ENCODE measurements at places on chromosomes 6 and 20.

DNA sequence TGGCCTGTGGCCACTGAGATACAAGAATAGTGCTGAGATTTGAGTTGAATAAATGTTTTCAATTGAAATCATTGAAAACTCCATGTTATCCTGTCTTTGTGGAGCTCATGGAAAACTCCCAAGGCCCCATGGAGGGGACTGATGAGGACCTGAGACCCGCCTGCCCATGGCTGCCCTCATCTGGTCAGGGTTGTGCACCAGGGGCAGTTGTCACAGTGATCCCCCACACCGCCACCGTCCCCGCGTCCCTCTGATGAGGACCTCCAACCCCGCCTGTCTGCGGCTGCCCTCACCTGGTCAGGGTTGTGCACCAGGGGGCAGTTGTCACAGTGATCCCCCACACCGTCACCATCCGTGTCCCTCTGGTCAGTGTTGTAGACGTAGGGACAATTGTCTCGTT, 27.8 kb downstream of the THBS2 start:
- DNase-seq, result no peak

GRCh38 chr6:111990214-111990613, 63.7 kb upstream of the CCN6 start:
- DNase-seq, result no peak

- no peak for DNase-seq
Observed at GRCh38 chr20:24665741-24666191, 196.3 kb downstream of the SYNDIG1 start.

DNA sequence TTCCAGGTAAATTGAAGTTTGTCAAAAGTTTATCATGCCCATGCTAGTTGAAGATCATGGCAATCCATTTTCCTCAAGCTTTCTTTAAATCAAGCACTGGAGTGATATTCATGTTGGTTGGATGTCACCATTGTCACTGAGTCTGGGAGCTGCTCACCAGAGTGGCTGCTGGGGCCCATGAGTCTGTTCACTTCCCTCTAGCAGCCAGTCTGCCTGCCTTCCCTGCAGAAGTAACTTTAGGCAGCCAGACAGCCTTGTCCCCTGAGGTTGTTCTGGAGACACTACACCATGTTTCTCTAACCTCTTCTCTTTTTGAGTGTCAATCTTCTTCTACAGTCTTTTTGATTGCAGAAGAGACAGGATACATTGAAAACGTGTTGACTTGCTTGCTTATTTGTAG, 5.5 kb downstream of the SIRT5 start:
- no peak for DNase-seq

- no peak for DNase-seq
Observed at GRCh38 chr20:14700639-14700960, 363.2 kb upstream of the FLRT3 start.

DNA sequence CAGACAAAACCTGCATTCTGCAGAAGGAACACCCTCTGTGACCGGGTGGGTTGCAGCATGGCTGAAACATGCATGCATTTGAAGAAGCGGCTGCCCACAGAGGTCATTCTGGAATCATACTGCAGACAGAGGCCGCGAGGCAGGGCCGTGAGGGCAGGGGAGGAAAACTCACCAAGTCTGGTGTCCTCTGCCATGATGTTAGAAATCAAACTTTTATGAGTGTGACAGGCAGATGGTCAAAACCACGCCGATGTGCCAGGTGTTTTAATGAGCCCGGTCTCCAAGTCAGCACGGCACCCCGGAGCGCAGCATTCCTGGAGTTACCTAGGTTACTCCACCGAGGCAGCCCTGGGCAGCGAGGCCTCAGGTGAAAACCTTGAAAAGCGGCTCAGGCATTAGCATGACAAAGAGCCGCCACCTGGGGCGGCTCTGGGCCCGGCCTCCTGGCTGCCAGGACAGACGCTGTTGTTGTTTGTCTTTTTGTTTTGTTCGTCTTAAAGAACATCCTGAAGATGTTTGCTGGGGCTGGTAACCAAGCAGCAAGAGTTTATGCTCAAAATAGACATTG, 255.6 kb downstream of the ERMARD start:
- no peak for DNase-seq

DNA sequence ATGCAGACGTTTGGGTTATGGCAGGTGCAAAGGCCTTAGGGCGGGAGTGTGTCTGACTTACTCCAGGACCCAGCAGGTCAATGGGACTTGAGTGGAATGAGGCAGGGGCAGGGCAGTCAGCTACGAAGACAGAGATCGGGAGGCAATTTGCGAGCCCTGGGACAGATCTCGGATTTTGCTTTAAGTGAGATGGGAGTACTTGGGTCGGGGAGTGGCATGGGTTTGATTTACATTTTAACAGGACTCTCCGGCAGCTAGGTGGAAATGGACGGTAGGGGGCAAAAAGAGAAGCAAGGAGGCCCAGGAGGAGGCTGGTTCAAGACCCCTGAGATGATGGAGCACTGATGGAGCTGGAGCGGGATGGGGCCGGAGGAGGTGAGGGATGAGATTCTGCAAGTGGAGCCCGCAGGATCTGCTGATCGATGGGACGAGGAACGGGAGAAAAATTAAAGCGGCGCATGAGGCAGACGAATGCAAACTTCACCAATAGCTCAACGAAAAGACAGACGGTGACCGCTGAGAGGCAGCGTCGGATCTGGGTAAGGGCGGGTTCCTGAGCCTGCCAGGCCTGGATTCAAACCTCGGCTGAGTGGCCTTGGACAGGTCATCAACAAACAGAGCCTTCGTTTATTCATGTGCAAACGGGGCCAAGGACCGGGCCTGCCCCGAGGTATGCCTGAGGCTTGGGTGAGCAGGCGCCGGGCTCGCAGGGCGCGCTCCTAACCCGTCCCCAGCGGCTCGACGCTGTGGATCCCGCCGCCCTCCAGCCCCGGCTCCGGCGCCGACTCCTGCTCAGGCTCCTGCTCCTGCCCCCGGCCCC, 756 bp upstream of the RBCK1 start:
- DNase-seq, result peak; percentile 76

DNA sequence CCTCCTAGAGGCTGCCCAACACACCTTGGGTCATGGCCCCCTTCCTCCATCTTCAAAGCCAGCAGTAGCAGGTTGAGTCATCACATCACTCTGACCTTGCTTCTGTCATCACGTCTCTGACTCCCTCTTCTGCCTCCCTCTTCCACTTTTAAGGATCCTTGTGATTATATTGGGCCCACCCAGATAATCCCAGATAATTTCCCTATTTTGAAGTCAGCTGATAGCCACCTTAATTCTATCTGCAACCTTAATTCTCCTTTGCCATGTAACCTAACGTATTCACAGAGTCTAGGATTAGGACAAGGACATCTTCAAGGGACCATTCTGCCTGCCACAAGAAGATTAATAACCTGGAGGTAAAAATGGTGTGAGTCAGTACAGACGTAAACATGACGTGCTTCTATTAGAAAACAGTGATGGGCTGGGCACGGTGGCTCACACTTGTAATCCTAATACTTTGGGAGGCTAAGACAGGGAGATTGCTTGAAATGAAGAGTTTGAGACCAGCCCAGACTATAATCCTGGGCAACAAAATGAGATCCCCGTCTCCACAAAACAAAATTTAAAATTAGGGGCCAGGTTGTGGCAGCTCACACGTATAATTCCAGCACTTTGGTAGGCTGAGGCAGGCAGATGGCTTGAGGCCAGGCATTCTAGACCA, 3.3 kb downstream of the ZSWIM3 start:
- DNase-seq, result no peak

DNA sequence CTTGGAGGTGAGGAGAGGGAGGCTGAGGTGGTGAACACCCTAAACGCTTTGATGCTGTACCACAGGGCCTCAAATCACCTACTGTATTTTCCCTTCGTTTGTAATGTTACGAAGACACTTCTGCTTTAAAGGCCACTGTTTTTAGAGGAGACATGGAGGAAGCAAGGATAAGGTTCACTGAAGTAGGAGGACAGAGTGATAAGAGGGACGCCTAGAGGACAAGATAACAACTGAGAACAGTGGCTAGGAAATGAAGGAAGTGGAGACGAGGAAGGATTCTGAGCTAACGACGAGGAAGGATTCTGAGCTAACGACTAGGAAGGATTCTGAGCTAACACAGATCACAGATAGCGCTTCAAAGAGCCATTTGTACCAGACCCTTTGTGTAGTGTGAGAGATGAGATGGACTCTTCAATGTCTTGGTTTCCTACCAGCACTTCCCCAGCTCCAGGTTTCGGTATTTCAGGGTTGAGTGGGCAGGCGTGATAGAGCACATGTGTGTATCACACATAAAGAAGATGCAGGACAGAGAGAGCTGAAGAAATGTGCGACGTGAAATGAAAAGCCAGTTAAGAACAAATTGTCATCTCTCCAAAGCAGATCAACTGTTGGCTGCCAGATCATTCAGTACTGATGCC, 7.5 kb downstream of the SF3B5 start:
- no peak for DNase-seq

GRCh38 chr6:88764081-88764480, 199.3 kb downstream of the RNGTT start:
- DNase-seq, result no peak

- no peak for DNase-seq
Observed at GRCh38 chr20:3223994-3224680, 14.8 kb downstream of the ITPA start.

DNA sequence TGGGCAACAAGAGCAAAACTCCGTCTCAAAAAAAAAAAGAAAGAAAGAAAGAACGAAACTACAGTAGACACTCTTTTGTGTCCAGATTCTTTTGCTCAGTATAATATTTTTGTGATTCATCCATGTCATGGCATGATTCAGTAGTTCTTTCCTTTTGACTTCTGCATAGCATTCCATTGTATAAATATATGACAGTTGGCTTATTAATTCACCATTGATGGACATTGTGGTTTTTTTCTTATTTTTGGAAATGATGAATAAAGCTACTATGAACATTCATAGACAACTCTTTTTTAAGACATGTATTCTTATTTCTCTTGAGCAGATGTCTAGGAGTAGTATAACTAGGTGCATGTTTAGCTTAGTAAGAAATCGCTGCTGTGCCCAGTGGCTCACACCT, 10.3 kb upstream of the IER3 start:
- peak; percentile 90 for DNase-seq

DNA sequence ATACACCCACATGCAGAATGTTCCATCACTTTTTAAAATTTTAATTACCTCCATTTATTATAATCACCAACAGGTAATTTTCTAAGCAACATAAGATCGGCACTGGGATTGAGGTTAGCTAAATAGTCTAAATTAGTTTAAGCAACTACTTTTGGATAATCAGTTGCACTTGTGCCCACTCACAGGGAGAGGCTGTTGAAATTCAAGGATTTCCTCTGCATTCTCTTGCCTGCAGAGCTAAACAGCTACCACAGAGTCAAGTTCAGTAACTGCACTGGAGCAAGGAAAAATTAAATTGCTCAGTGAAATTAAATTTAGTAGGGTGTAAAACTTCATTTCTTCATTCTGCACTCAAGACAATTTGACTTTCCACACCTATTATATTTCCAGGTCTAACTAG, 120.7 kb upstream of the CCDC28A start:
- no peak for DNase-seq

- peak; percentile 3 for DNase-seq
Observed at GRCh38 chr6:143058987-143059386, 1.7 kb upstream of the AIG1 start.

DNA sequence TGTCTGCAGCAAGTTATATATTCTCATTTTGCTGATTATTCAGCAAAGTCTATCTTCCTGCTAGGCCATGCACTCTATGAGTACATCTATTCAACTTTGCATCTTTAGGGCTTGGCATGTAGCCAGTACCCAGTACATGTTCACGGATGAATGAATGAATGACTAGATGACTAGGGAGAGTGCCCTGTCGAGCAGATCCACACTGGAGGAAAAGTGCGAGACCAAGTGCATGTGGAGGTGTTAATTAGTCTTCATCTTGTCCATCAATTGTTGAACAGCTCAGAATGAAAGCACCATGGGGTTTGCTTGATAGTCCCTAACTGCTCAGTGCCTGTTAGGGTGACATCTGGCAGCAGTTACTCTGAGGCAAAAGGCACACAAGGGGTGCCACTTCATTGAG, 30.4 kb downstream of the TM9SF4 start:
- DNase-seq, result no peak

- DNase-seq, result peak; percentile 68
Observed at GRCh38 chr6:167826230-167826895, 348 bp upstream of the AFDN start.

GRCh38 chr6:27059621-27060425, 187.7 kb upstream of the PRSS16 start:
- peak; percentile 2 for DNase-seq

GRCh38 chr20:24863356-24863755, 85.7 kb upstream of the CST7 start:
- DNase-seq, result peak; percentile 24

DNA sequence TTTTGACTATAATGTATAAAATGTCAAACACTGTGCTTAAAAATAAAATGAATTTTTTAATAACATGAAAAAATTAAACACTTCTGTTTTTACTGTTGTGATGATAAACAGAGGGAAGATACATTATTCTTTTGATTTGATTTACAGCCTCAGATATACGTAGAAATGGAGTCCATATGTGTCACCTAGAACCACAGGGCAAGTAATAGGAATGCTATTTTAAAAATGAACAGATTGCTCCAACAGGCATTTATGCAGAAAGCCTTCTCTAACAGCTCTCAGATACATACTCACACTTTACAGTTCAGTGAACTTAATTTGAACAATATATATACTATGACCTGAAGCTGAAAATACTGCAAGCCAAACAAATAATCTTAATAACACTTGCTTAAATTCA, 1551.0 kb downstream of the GRIK2 start:
- peak; percentile 52 for DNase-seq

DNA sequence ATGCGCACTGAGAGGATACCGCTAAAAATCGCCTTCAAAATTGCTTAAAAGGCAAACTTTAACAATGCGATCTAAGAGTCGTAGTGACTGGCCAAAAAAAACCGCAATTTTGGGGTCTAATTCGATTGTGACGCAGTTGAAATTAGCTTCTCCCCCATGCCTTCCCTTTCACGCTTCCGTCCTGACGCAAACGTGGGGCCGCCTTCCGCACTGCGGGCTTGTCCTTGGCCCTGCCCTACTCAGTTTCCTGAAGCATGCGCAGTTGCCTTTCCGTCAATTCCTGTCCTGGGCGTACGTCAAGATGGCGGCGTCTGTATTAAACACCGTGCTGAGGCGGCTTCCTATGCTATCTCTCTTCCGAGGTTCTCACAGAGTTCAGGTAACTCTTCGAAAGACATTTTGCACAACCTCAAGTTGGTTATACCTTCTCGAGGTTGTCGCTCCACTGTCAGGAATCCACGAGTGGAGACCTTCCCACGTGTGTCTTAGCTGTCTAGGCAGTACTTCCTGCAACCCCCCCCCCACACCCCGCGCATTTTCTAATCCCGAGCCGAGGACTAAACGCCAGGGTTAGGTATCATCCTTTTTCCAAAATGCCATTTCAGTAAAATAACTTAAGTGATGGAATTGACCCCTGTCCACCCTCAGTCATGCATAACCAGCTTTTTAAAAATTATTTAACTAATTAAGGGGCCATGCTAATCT, at the start of gene MRPS18B:
Gene MRPS18B (plus strand): TSS at position 276 of the 705 bp plus-strand sequence. CDS start 26 bp downstream, at position 302.
- DNase-seq, result peak; percentile 97

- peak; percentile 21 for DNase-seq
Observed at GRCh38 chr6:23414051-23414445, 712.0 kb upstream of the NRSN1 start.

- DNase-seq, result no peak
Observed at GRCh38 chr20:47154089-47154488, 202.4 kb downstream of the ZMYND8 start.
